ENCODE measurements at places on chromosomes 12 and 14. TPM values are rescaled to one million over a fixed set of nuclear protein-coding genes. Genes with fewer than 3 reads are reported as not detected.

The LGALS3 gene
- 193 TPM for total RNA-seq

The DHRS2 gene
- total RNA-seq: 1,842 TPM

The SLC22A17 gene
- 35.3 TPM for total RNA-seq

The AMHR2 gene
- total RNA-seq: not detected

The A2M gene
- 688 TPM for total RNA-seq

The HCAR1 gene
- 16.3 TPM for total RNA-seq

The LRCOL1 gene
- total RNA-seq: not detected

The RNASE3 gene
- not detected for total RNA-seq

The PTHLH gene
- 0.86 TPM for total RNA-seq

The PPP2R3C gene
- 23.0 TPM for total RNA-seq

The KRT85 gene
- total RNA-seq: not detected

The GLI1 gene
- total RNA-seq: 4.2 TPM

The AQP2 gene
- total RNA-seq: 0.70 TPM

The EFCAB11 gene
- 7.1 TPM for total RNA-seq

The FBLN5 gene
- total RNA-seq: 39.4 TPM

- no peak for DNase-seq
These were observed 12.4 kb upstream of the KCNK13 start for GRCh38 chr14:90049390-90049789.

GRCh38 chr12:72074065-72074464, 135.4 kb downstream of the TPH2 start:
- no peak for DNase-seq

DNA sequence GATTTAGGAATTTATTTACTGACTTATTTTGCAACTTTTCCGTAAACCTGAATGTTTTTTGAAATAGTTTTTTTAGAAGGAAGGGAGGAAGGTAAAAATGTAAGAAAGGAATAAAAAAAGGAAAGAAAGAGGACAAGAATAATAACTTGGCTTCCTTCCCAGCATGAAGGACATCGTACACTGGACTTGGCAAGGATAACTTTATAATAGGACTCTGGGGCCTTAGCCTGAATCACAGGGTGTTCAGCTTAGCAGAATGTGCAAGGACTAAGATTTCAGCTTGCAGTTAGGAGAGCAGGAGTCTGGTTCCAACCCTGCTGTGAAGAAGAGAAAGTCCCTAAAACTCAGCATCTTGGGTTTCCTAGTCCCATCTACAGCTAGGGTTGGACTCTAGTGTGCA, 1053.3 kb downstream of the VRK1 start:
- no peak for DNase-seq

- DNase-seq: no peak
These were observed 17.7 kb upstream of the ADCK1 start for GRCh38 chr14:77782202-77782601.

GRCh38 chr14:74204491-74204890, 34.8 kb upstream of the VSX2 start:
- DNase-seq: no peak

DNA sequence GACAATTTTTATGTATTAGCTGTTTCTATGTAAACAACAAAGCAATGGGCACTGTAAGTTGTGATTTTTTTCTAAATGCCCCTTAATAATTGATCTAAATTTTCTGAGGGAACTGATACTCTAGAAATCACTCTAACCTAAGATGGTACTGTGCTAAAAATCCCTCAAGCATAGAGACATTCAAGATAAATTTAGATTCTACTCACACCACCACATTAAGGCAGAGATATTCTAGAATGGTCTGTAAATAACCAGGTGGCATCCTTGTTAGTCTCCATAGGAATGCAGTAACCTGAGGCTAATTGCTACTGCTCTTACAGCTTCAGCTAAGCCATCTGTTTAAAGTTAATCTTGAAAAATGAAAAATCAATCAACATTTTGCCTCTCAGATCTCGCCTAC, 87.3 kb downstream of the SLC41A2 start:
- no peak for DNase-seq

- DNase-seq: no peak
These were observed 17.3 kb upstream of the ZDHHC22 start for GRCh38 chr14:77158882-77159255.

DNA sequence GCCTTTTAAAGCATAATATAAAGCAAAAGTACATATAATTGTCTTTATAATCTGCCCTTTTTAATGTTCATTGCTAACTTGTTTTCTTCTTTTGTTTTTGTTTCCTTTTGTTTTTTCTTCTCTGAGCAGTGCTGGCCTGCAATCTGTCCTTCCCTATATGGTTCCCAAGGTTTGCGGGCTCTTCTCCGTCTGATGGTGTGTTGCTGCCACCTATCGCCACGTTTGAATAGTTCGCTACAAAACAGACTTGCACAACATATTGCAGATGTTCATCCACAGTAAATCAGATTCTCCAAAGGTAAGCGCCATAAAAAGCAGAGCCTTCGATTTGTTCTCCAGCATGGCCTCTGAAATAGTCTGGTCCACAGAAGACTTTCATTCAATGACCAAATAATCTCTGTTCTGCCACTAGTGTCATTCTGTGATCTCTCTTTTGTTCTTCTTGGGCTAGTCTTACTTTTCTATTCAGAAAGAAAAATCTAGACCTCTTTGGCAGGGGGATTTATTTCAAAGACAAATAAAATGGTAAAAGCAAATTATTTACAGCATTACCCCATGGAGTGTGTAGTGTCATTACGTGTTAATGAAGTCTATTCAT, 33.5 kb downstream of the C12orf50 start:
- peak; percentile 60 for DNase-seq

DNA sequence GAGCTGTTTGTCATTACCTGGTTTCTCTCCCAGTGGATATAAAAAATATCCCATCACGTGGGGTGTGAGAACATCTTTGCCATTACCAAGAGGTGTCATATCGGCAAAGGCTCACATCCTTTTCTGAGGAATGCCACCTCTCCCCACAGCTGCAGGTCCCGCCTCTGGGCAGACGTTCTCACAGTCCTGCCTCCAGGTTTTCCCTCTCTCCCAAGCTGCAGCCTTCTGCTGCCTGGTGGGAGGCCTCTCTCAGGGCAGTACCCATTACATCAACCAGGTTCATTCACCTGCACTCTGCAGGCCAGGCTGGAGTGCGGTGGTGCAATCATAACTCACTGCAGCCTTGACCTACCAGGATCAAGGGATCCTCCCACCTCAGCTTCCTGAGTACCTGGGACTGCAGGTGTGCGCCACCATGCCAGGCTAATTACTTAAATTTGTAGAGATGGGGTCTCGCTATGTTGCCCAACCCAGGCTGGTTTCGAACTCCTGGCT, 15.0 kb upstream of the TMEM119 start:
- no peak for DNase-seq

- no peak for DNase-seq
These were observed 153.9 kb downstream of the PIK3C2G start for GRCh38 chr12:18415227-18415626.

DNA sequence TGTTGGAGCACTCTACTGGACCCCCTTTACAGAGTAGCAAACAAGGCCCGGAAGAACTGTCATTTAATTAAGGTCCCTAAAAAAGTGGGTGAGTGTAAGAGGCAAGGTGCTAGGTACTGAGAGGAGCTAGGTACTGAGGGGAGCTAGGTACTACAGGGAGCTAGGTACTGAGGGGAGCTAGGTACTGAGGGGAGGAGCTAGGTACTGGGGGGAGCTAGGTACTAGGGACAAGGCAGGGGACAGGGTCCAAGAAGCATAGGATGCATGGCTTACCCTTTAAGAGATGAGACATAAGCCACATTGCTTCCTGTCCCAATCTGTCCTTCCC, 4.9 kb downstream of the KRT5 start:
- DNase-seq: no peak

GRCh38 chr12:50200552-50201273, 33.5 kb upstream of the CERS5 start:
- DNase-seq: no peak

- DNase-seq: no peak
These were observed 137.4 kb upstream of the C14orf180 start for GRCh38 chr14:104442107-104442551.

DNA sequence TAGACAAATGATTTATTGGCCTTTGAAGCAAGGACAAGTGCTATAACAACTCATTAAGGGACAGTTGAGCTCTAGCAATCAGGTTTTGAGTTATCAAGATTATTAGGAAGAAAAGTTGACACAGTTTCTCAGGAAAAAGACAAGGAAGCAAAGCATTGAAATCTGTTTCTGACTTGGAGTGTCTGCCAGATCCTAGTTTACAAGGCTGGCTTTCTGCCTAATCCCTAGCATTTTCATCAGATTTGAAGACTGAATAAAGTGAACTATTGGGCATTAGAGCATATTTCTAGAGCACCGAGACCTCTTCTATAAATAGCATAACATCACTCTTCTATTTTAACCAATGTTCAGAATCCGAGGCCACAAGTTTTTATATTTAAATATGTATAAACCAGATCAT, 7.0 kb downstream of the SYT1 start:
- no peak for DNase-seq

- DNase-seq: no peak
These were observed at the start of gene IL26 for GRCh38 chr12:68225576-68226476. TSS of gene IL26 (minus strand) at chr12:68225810. CDS start at chr12:68225756, 54 bp downstream.

DNA sequence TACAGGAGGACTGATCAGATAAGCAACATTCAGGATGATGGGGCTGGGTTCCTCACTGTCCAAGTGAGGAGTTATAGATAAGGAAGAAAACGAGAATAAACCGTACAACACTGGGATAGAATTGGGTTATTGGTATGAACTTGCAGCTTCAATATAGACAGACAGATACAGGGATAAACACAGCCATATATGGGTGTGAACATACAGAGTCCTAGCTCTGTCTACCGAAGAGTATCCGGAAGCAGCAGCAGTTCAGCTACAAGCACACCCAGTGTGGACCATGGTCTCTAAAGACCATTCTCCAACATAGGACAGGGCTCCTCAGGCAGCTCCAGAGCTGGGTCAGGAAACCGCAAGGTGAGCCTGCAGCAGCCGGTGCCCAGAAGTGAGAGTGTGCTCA, 40.8 kb downstream of the CDC42BPB start:
- no peak for DNase-seq

GRCh38 chr12:102376181-102376747, 104.1 kb downstream of the IGF1 start:
- DNase-seq: no peak

DNA sequence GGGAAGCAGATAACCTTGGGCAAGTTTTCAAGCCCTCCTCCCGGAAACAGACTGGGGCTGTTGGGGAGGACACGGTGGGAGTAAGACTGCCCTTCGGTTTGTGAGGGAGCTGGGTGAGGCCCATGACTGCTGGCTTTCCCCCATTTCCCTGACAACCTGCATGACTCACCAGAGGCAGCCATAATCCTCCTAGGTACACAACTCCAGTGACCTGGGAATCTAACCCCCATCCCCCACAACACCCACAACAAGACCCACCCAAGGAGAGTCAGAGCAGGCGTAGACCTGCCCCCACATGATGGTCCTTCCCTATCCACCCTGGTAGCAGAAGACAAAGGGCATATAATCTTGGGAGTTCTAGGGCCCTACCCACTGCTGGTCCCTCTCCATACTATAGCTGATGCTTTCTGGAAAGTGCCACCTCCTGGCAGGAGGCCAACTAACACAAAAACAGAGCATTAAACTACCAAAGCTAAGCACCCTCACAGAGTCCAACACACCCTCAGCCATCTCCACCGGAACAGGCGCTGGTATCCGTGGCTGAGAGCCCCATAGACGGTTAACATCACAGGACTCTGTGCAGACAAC, 14.8 kb downstream of the DDX24 start:
- no peak for DNase-seq

DNA sequence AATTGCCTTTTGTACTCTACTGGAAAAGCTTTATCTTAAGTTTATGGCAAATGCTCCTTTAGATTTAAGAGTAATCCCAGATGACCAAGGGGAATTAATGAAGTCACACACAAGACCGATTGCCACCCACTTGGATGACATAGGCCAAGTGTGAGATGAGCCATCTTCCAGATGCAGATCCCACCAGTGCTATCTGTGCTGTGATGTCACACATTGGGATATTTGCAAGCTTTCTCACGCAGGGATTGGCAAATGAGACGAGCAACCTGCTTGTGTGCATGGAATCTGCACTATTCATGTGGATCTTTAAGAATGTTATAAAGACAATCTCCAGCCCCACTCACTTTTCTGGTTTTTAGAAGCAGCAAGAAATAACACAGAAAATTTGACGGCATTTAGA, 602.1 kb upstream of the TMEM132C start:
- DNase-seq: no peak

DNA sequence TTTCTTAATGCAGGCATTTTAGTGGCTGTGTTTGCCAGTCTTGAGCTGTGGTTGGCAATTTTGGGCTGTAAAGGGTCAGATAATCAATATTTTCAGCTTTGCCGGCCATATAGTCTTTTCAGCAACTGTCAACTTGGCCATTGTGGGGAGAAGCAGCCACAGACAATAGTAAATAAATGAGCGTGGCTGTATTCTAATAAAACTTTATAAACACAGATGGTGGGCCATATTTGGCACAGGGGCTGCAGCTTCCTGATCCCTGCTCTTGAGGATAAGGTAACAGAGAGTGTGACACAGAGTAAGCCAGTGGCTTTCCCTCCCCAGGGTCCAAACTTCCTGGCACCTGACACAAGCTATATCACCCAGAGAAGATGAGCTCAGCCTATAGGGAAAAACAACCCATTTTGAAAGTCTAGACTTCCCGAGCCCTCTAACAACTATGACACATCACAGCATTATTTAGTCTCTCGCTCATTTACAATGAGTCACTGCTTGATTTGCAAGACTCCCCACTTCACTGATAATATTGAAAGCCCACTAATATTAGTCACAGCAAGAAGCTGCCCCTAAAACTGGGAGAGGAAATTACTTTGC, 163.1 kb upstream of the TMPO start:
- DNase-seq: no peak

GRCh38 chr12:57213763-57214397, 2.7 kb upstream of the NXPH4 start:
- no peak for DNase-seq

- DNase-seq: no peak
These were observed 7.9 kb downstream of the NRIP2 start for GRCh38 chr12:2826721-2827515.

DNA sequence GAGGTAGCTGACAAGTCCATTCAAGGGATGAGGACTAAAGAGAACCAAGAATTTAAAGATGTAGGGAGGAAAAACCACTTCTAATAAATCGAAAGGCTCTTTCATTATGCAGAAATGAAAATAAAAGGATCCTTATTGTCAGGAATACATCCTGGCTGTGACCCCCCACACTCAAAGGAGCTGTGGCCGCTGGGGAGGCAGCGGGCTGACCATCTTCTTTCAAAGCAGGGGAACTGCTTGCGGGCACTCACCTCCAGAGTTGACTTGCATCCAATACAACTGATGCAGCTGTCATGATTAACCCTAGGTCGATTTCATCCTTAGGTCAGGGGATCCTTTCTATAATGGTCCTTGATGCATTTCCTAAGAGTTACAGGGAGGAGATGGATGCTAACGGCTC, 35.3 kb downstream of the TRAFD1 start:
- no peak for DNase-seq

DNA sequence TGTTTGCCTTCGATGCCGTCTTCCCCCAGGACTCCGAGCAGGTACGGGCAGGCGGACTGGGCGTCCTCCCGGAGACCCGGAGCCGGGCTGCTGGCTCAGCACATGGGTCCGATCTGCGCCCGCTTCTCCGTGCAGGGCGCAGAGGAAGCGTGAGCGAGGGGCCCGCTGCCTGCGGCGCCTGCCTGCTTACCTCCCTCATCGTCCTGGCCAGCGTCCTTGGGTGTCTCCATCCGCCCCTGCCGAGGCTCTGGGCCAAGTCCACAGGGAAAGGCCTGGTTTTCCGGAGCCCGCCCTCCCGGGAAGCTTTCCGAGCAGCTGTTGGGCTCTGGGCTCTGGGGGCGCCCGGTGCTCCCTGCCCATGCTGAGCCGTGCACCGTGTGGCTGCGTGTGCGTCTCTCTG, 33.5 kb downstream of the KIF26A start:
- DNase-seq: no peak
